GM23248 (cell line): ENCODE measurements at places on chromosomes 5 and 9. TPM values are rescaled to one million over a fixed set of nuclear protein-coding genes. Genes with fewer than 3 reads are reported as not detected.

Gene CEL
- polyA plus RNA-seq: 0.13 TPM in 1 of 2 replicates, not detected in the other

Gene LCP2
- polyA plus RNA-seq: not detected in 2 replicates

Gene CCNJL
- polyA plus RNA-seq: 0.06 TPM in 1 of 2 replicates, not detected in the other

Gene FOXD4L4
- polyA plus RNA-seq: not detected in 2 replicates

Gene SLC6A7
- polyA plus RNA-seq: not detected in 2 replicates

Gene OCLN
- polyA plus RNA-seq: 0.52 and 0.59 TPM in 2 replicates

Gene SLC6A3
- not detected in 2 replicates for polyA plus RNA-seq

Gene ZBED3
- polyA plus RNA-seq: 0.37 and 0.75 TPM in 2 replicates

Gene DDX4
- not detected in 2 replicates for polyA plus RNA-seq

Gene LCN1
- not detected in 2 replicates for polyA plus RNA-seq

Gene SPATA31E1
- polyA plus RNA-seq: not detected in 2 replicates

Gene FBXW5
- polyA plus RNA-seq: 110 and 113 TPM in 2 replicates

Gene ANKRD31
- polyA plus RNA-seq: 0.06 TPM in 1 of 2 replicates, not detected in the other

Gene KCNV2
- not detected in 2 replicates for polyA plus RNA-seq

Gene OSMR
- 37.1 and 37.3 TPM in 2 replicates for polyA plus RNA-seq

Gene NTRK2
- polyA plus RNA-seq: 0.05 TPM in 1 of 2 replicates, not detected in the other

Gene SLC6A19
- not detected in 2 replicates for polyA plus RNA-seq

Gene SLC34A3
- polyA plus RNA-seq: not detected in 2 replicates

Gene CLIC3
- polyA plus RNA-seq: 98.9 and 107 TPM in 2 replicates

Gene TRIP13
- polyA plus RNA-seq: 20.4 and 25.9 TPM in 2 replicates

Gene SMC5
- 14.9 and 15.1 TPM in 2 replicates for polyA plus RNA-seq

Gene DPYSL3
- polyA plus RNA-seq: 8.8 and 9.2 TPM in 2 replicates

Gene TEX48
- polyA plus RNA-seq: not detected in 2 replicates

Gene C8G
- 0.49 TPM in 1 of 2 replicates, not detected in the other for polyA plus RNA-seq

Gene KCTD16
- polyA plus RNA-seq: 0.25 and 0.34 TPM in 2 replicates

Gene STC2
- polyA plus RNA-seq: 173 and 184 TPM in 2 replicates

Gene SHOC1
- 0.09 and 0.11 TPM in 2 replicates for polyA plus RNA-seq

Gene GFPT2
- polyA plus RNA-seq: 71.0 and 75.3 TPM in 2 replicates

Gene TERT
- polyA plus RNA-seq: not detected in 2 replicates

Gene FBXL17
- 1.8 and 1.9 TPM in 2 replicates for polyA plus RNA-seq

Gene SPATA6L
- 0.69 and 1.4 TPM in 2 replicates for polyA plus RNA-seq

Gene C9orf43
- 0.42 and 0.59 TPM in 2 replicates for polyA plus RNA-seq

Gene LHX2
- polyA plus RNA-seq: not detected in 2 replicates

Gene SNX18
- polyA plus RNA-seq: 13.5 and 14.2 TPM in 2 replicates

Gene KLF9
- polyA plus RNA-seq: 2.5 and 2.6 TPM in 2 replicates

Gene DMRT3
- not detected in 2 replicates for polyA plus RNA-seq

Gene GABRA6
- polyA plus RNA-seq: not detected in 2 replicates
